ENCODE measurements at places on chromosomes 1 and 21. TPM values are rescaled to one million over a fixed set of nuclear protein-coding genes. Genes with fewer than 3 reads are reported as not detected.

DNA sequence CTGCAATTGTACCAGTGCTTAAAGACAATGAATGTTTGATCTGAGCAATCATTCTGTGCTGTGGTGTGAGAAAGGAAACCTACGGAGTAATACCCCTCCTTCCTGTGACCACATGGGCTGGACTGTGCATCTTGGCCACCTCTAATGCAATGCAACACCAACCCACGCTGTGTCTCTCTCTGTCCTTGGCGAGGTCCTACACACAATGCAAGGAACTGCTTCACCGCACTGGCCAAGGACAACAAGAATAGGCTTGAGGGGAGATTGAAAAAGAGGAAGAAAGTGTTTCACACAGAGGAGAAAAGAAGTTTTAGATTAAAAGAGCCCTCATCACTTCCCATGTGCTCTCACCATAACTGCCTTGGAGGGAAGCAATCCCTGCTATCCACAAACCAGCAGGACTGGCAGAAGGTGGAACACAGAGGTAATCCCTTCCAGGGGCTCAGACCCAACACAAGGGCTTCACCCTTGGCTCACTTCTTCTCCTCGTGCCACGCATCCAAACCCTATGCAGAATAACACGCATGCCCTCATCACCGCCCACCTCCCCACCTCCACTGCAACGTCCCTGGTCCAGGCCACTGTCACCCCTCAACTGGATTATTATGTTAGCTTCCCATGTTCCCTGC lies 112.5 kb upstream of the ERG start:
- DNase-seq: no peak
- no peak overlapping the region for H3K27ac ChIP-seq
- H3K4me1 ChIP-seq: no peaks in the 10 kb centered on the region
- H3K27me3 ChIP-seq: peaks cover 5% of the 10 kb centered on the region
- no peak overlapping the region for H3K4me3 ChIP-seq

The CCDC181 gene
- total RNA-seq: 3.5 TPM

DNA sequence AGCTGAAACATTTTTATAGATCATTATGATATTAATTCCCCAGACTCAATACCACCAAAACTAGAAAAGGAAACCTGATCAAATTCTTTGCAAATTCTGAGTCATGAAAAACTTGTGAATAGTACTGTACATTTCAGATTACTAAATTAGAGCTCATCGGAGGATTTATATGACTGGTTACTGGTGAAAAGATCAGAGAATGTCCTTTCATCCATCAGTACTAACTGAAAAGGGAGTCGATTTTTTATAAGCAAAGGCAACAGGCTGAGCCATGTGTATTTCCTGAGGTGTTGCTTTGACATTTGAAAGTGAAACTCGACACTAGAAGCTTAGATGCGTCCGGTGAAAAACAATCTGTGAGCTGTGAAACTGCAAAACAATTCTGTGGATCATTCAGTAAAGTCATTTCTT lies 155.7 kb downstream of the TNFSF18 start:
- peaks cover 22% of the 10 kb centered on the region for H3K4me1 ChIP-seq
- H3K4me3 ChIP-seq: peak overlapping the region; percentile 7
- no peak for DNase-seq
- H3K27me3 ChIP-seq: no peaks in the 10 kb centered on the region
- no peaks in the 10 kb centered on the region for H3K36me3 ChIP-seq
- H3K27ac ChIP-seq: peak overlapping the region; percentile 83

The S100A7 gene
- total RNA-seq: 10.2 TPM

DNA sequence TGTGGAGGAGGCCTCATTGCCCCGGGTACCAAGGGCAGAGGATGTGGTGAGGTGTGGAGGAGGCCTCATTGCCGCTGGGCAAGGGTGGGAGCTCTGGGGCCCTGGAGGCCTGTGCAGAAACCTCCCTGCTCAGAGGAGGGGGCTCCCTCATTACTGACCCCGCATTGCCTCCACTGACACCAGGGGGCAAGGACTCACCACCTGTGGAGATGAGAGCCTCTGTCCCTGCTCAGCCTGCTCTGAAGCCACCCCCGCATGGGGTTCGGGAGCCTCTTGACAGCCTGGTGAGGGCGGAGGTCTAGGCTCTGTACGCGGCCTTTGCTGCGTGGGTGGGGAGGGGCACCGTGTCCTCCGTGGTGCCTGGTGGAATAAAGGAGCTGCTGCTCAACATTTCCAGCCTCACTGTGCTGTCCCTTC lies 95.0 kb upstream of the COL6A1 start:
- H3K27me3 ChIP-seq: peaks cover 40% of the 10 kb centered on the region
- DNase-seq: no peak
- no peak overlapping the region for H3K4me3 ChIP-seq

- H3K27ac ChIP-seq: no peak overlapping the region
- no peak overlapping the region for H3K4me3 ChIP-seq
- no peaks in the 10 kb centered on the region for H3K4me1 ChIP-seq
Observed at GRCh38 chr21:26351661-26352060, 181.1 kb upstream of the APP start.

The EPHA2 gene
- total RNA-seq: 40.3 TPM

DNA sequence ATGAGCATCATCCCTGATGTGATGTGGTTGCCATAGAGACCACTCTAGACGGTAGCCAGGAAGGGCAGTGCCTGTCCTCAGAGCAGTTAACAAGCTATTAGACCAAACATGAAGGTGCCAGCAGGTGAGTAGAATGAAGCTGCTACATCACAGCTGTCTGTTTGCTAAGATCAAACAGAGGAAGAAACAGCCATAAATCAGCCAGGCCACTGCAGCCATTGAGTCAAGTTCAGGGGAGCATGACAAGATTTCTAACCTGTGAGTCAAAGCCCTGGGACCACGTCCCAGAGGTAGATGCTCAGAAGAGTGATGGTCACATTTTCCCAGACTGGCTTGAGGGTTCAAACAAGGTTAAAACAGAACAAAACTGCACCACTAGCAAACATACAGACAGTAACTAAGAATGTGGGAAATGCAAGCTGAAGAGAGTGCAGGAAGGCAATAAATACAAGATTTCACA lies 450.6 kb upstream of the DAB1 start:
- no peak for DNase-seq
- no peaks in the 10 kb centered on the region for H3K36me3 ChIP-seq
- peaks cover 17% of the 10 kb centered on the region for H3K4me1 ChIP-seq
- H3K4me3 ChIP-seq: no peak overlapping the region
- peaks cover 5% of the 10 kb centered on the region for H3K27me3 ChIP-seq

DNA sequence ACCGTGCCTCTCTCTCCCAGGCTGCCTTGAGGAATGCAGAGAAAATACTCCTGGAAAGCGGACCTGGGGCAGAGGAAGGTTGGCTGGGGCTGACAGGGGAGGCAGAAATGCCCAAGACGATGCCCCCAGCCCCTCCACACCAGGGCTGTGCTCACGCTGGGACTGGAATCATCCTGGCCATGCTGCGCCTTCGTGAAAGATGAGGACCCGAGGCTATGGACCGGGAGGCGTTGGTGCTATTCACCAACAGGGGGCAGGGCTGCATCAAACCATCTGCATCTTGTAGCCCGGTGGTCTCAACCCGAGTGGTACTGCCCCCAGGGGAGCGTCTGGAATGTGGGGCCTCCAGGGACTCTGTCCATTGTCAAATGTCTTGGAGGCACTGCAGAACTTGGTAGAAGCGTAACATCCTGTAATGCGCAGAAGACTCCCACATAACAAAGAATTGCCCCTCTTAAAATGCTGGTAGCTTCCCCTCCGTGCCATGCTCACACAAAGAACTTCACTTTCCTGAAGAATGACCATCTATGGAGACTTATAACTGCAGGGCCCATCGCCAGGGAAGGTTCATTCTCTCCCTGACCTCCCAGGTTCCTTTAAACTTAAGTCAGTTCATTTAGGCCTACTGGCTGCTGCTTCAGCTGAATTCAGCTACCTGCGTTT lies 251.2 kb downstream of the RRAGC start:
- H3K27me3 ChIP-seq: peaks cover 50% of the 10 kb centered on the region
- no peaks in the 10 kb centered on the region for H3K36me3 ChIP-seq
- H3K4me1 ChIP-seq: peaks cover 13% of the 10 kb centered on the region
- peak overlapping the region; percentile 14 for H3K27ac ChIP-seq
- no peak for DNase-seq

DNA sequence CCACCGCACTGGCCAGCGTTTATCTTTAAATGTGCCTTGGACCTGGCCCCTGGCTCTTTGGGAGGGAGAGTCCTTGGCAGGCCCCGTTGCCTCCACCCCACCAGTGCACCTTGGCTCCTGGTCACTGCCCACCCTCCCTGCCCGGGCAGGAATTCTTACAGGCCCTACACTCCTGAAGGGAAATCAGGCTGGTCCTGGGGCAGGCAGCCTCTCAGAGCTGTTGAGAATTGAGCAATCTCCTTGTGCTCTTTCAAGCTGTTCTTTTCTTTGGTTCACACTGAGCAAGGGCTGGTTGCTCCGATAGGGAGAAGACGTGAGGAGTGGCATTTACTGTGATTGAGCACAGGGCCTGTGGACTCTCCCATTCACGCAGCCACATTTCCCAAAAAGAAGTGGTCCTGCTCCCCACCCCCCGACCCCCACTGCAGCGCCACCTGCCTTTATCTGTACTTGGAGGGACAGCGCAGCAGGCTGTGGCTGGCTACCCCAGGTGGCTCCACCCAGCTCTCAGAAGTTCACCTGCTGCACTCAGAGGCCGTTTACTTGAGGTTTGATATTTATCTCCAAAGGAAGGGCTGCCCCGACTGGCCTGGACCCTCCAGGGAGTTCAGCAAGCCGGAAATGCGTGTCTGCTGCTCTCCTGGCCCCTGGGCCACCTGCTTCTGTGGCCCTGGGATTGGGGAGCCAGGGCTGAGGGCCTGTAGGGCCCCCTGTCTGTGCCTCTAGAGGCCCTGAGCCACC lies 47.8 kb downstream of the SKI start:
- H3K27ac ChIP-seq: peak overlapping the region; percentile 77
- no peaks in the 10 kb centered on the region for H3K27me3 ChIP-seq
- H3K36me3 ChIP-seq: no peaks in the 10 kb centered on the region
- H3K4me1 ChIP-seq: peaks cover 40% of the 10 kb centered on the region
- no peak for DNase-seq

DNA sequence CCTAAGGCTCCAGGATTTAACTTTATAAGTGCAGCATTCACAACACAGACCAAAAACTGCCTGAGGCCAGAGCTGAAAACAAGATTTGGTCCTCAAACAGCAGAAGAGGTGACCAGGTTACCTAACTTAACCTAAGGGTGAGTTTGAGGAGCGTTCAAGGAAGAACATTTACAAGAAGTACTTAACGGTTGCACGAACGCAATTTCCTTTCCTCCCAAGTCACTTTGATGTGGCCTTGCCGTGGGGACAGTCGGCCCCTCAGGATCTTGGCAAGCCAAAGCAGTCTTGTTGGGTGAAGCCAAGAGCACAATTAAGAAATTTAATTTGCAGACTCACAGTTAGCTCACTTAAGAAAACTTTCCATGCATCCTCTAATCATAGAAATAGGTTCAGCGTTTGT lies 202.6 kb upstream of the COA6 start:
- no peak overlapping the region for H3K4me3 ChIP-seq
- no peaks in the 10 kb centered on the region for H3K4me1 ChIP-seq
- H3K27me3 ChIP-seq: peaks cover 10% of the 10 kb centered on the region
- H3K27ac ChIP-seq: no peak overlapping the region
- H3K36me3 ChIP-seq: no peaks in the 10 kb centered on the region
- no peak for DNase-seq

Data from type B pancreatic cell (in vitro differentiated cells).